ENCODE measurements at places on chromosomes 4 and X.

DNA sequence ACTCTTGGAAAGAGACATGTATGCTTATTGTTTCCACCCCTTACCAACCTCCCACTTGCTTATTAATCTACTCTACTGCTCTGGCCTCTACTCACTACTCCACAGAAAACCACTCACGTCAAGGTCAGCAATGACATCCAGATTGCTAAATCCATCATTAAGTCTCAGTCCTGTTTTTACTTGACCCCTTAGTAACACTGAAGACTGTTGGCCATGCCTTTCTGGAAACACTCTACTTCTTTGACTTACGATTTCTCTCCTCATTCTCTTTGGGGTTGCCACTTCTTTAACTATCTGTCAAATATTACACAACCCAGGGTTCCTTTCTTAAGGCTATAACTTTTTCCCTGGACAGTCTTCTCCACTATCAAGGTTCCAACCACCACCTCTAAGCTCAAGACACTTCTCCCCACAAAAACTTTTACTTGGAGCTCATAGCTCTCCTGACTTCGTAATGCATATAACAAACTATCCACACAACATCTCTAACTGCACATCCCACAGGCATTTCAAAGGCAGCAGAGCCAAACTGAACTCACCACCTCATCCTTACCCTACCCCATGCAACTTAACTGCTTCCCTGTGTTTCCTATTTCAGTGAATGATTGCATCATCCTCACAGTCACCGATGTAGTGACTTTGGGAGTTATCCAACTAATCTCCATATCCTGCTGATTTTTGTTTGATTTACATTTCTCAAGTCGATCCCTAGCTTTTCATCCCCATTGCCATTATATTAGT, 15.8 kb upstream of the MAGEA4 start:
- DNase-seq = no peak

DNA sequence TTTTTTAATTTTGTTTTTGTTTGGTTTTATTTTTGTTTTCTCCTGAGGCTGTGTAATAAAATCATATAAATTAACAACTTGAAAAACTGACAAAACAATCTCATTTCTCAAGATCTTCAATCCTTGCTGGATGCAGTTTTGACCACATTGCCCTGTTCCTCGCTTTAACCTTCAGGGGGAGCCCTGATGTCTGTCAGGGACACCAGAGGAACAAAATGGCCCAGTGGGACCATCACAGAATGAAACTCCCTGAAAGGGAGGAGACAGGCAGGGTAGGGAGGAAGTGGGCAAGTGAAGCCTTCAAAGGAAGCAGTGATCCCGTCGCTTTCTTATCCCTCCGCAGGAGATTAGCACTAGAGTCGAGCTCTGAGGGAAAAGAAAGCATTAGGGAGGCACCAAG, 274.9 kb upstream of the LDB2 start:
- DNase-seq = peak; percentile 65

DNA sequence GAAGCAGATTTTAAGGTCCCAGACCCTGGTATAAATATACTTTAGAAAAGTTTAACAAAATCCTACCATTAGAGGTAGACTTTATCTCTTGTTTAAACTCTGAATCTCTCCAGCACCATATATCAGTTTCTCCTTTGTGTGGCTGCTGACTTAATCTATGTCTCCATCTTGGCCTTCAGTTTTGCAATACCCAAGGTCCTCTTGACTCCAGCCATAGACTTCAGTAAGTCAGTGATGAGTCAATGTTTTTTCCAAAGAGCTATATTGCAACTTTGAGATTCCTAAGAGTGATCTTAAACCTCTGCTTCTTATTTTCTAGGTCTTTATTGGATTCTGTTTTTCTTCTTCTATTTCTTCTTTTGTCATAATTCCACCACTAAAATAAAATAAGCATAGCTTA, 50.8 kb upstream of the ADGRL3 start:
- no peak for DNase-seq

DNA sequence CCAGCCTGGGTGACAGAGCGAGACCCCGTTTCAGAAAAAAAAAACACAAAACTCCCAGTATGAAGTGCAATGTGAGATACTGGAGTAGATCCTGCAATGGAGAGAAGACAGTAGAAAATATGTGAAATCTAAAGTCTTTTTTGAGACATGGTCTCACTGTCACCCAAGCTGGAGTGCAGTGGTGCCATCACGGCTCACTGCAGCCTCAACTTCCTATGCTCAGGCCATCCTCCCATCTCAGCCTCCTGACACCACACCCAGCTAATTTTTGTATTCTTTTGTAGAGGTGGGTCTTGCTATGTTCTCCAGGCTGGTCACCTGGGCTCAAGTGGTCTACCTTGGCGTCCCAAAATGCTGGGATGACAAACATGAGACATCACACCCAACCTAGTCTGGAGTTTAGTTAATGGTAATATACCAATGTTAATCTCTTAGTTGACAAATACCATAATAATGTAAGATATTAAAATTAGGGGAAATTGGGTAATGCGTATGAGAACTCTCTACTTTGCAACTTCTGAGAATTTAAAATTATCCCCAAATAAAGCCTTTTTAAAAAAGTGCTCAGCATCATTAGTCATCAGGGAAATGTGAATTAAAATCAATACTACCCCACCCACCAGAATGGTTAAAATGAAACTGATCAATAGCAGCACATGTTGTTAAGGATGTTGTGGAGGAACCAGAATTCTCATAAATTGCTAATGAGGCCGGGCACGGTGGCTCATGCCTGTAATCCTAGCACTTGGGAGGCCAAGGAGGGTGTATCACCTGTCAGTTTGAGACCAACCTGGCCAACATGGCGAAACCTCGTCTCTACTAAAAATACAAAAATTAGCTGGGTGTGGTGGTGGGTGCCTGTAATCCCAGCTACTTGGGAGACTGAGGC, 15.0 kb downstream of the RBMX start:
- no peak for DNase-seq

- DNase-seq = no peak
Observed at GRCh38 chrX:57135287-57135686, 1.9 kb downstream of the SPIN2A start.

GRCh38 chr4:87957061-87957460, 18.5 kb upstream of the SPP1 start:
- DNase-seq = no peak

DNA sequence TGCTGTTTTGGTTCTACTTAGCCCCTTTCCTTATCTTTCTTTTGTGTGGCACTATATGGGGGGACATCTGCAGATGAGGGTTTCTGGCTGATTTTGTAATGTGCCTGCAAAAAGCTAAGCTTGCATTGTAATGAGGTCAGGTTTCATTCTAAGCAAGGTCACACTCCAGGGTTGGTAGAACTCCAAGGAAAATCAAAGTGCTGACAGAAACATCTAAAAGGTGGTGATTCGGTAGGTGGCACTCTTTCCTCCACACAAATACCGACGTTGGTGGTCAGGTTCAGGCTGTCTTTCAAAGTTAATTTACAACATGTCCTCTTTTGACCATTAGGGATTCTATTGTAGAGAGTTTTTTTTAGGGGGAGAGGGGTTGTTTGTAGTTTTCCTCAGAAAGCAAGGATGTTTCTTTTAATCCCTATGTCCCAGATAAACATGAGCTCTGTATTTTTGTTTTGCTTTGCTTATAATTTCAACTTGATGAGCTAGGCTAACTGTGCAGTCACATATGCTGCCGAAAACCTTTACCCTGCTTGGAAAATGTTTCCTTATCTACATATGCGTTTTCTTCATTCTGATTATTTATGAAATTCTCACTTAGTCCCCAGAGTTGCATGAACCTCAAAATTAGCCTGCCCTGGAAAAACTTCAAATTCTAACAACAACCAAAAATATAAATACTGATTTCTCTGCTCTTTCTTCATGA, 434.2 kb downstream of the PPARGC1A start:
- peak; percentile 54 for DNase-seq

GRCh38 chrX:37746218-37746941, 33.5 kb upstream of the CYBB start:
- DNase-seq = no peak

GRCh38 chr4:528835-529234, 29.8 kb downstream of the PIGG start:
- no peak for DNase-seq

DNA sequence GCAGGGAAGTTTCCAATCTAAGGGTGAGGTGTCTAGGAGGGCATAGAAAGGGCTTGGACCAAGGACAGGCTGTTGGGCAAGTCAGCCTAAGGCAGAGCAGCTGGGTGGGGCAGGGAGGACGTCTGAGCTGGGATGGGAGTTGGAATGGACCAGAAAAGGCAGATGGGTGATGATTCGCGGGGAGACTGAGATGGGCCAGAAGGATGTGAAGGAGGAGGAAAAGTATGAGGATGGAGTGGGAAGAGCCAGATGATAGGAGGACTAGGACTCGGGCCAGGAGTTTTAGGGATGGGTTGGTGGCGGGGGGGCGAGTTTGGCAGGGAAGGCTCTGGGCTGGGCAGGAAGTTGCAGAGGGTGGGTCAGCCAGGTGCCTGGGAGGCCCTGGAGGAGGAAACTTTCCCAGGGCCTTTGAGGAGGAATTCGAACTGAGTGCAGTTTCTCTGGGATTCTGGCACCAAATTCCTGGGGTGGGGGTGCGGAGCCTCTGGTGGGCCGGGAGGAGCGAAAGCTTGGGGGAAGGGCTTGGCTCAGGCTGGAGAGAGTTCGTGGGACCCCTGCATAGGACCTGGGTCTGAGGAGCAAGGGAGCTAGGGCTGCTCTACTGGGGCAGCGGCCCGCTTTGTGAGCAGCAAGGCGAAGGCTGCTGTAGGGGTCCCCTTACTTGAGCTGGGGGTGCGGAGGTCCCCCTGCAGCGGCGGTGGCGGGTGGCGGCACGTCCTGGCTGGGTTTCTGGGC, 8.7 kb upstream of the TIMP1 start:
- peak; percentile 87 for DNase-seq

- DNase-seq = no peak
Observed at GRCh38 chrX:118484216-118484903, 11.3 kb upstream of the DOCK11 start.

DNA sequence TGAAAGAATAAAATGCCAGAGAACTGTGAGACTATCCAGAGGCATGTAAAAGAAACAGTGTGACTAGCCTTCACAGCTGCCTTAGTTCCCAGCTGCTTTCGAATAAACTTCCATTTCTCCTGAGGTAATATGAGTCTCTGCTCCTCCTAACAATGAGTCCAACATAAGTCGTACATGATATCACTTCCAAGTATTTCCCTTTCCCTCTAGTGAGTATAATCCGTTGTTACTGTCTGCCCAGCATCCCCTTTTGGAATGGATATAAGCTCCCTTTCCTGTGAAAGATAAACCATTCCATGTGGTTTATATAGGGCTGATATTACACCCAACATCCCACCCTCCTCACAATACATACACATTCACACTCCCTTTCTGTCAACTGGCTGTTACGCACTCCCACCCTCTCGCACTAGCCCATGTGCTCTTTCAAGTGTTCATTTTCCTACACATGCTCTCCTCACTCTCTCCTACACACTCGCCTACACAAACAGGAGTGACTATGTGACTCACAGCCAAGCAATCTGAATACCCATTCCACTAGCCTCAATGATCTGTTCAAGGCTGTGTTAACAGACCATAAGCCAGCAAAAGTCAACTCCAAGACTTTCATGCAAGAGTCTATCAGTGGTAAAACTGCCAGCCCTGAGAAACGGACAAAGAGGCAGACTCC, 5.0 kb downstream of the NAF1 start:
- DNase-seq = no peak

DNA sequence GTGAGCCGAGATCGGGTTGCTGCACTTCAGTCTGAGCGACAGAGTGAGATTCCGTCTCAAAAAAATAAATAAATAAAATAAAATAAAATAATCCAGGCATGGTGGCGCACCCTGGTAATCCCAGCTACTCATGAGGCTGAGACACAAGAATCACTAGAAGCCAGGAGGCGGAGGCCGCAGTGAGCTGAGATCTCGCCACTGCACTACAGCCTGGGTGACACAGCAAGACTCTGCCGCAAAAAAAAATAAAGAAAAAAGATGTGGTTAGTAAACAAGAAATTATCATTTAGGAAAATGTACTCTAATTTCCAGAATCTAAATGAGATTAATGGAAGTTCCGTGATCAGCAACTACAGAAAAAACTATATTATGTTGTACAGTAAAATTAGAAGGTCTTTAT, 14.5 kb upstream of the LRBA start:
- DNase-seq = no peak

GRCh38 chr4:119300101-119300978, 21.6 kb downstream of the FABP2 start:
- peak; percentile 96 for DNase-seq

DNA sequence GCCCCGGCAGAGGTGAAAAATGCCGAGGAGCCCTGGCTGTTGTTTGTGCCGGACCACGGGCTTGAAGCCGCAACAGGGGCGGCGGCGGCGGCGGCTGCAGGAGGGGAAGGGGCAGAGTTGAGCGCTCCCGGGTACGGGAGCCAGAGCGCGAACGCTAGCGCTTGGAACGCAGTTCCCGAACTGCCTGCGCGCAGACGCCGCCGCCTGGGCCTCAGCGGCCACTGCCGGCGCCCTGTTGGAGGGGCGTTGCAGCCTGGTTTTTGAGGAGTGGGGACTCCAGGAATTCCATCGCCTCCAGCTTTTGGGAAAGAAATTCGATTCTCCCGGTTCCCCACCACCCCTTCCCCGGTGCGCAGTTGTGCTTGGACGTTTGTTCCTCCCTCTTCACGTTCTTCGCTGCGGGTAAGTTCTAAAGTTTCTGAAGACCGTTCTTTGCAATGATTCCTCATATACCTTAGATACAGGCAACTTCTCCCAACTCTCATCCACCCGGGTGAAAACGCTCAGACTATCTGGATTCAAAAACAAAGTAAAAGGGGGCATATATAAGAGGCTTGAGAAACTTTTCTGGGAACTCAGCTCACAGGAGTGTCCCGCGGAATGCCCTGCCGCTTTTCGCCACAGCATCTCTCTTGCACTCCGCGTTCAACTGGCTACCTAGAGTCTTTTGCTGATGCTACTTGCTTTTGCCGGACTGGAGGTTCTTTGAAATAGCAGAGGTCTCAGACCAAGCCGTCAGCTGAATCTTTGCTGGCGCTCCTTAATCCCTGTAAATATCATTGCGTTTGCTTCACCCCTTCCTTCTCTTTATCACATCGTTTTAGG, 1.0 kb downstream of the FAT4 start:
- DNase-seq = peak; percentile 57

Data from H9 (cell line).